ENCODE measurements at places on chromosomes 12 and 14.

- DNase-seq = no peak
These were observed 14.1 kb downstream of the SIVA1 start for GRCh38 chr14:104766863-104767633.

GRCh38 chr12:77231501-77231918 lies 166.1 kb upstream of the E2F7 start:
- DNase-seq = no peak

DNA sequence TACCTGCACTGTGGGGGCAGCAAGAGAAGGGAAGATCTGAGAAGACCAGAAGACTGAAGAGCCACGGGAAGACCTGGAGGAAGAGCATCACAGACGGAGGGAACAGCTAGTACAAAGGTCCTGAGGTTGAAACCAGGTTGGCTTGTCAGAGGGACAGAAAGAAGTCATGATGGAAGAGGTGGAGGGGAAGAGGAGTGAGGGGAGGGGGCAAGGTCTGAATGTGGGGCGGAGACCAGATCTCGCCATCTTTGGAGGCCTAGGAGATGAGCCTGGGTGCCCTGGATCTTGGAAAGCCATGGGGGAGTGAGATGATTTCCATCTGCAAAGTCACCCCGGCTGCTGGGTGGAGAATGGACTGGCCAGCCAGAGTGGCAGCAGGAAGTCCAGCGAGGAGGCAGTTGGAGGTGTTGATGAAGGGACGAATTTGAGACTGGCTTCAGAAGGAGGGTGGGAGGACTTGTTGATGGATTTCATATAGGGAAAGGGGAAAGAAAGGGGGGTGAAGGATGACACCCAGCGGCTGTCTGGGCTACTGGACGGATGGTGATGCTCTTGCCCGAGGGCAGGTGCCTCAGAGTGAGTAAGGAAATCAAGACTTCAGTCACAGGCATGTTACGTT lies 14.6 kb upstream of the UBC start:
- no peak for DNase-seq

GRCh38 chr12:38157933-38158401 lies 158.6 kb upstream of the ALG10B start:
- no peak for DNase-seq

GRCh38 chr14:57388067-57388466 lies 2.3 kb upstream of the NAA30 start:
- no peak for DNase-seq

- no peak for DNase-seq
These were observed 183.5 kb downstream of the NUAK1 start for GRCh38 chr12:105954951-105955931.
